ENCODE measurements at places on chromosomes 7 and 10.

DNA sequence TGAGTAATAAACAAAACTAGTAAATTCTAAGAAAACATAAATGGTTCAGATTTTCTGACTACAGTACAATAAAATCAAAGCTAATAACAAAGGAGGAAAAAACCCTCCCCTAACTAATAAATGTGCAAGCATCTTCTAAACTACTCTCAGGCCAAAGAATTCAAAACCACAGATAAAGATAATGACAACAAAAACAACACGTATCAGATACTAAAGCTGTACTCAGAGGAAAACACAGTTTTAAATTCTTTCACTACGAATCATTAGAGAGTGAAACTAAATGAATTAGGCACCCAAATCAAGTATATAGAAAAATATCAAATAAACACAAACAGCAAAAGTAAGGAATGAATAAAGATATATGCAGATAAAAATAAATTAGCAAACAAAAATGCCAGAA is 200.9 kb downstream of the TEX36 start:
- DNase-seq, result no peak

- no peak for DNase-seq
Observed at GRCh38 chr7:69756235-69756634, 158.0 kb downstream of the AUTS2 start.

GRCh38 chr10:64076322-64076940 is 555.2 kb downstream of the REEP3 start:
- no peak for DNase-seq

DNA sequence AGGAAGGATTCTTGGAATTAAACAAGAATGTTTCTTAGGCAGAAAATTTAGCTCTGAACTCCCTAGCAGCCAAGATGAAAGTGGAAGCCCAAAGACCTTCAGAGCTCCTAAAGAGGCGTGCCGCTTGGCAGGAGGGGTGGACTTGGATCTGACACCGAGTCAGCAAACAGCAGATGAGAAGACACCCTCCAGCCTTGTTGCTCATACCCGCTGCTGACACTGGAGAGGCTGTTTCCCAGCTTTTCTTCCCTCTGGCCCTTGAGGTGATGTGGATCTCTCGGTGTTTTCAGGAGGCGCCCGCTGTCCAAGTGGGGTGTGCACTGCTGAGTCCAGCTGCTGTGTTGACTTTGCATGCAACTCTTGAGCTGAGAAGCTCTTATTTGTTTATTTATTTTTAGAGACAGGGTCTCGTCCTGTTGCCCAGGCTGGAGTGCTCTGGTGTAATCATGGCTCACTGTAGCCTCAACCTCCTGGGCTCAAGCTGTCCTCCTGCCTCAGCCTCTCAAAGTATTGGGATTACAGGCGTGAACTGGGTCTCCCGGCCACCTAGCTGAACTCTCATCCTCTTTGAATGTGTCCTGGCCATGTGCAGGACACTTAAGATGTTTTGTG is 21.5 kb downstream of the SLC18A2 start:
- DNase-seq, result no peak

GRCh38 chr10:111988646-111989045 is 194.9 kb downstream of the GPAM start:
- DNase-seq, result no peak

- no peak for DNase-seq
Observed at GRCh38 chr7:131608116-131608500, 51.7 kb upstream of the PODXL start.

DNA sequence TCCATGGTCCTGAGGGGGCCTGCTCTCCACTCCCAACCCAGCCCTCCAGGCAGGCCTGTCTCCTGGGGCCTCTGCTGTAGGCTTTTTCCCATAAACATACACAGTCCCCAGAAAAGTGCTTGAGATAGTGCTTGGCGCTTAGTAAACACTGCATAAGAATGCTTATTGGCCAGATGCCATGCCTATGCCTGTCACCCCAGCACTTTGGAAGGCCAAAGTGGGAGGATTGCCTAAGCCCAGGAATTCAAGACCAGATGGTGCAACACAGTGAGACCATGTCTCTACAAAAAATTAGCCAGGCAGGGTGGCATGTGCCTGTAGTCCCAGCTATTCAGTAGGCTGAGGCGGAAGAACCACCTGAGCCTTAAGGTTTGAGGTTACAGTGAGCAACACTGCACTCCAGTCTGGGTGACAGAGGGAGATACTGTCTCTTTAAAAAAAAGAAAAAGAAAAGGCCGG is 24.6 kb upstream of the ASL start:
- DNase-seq, result no peak

DNA sequence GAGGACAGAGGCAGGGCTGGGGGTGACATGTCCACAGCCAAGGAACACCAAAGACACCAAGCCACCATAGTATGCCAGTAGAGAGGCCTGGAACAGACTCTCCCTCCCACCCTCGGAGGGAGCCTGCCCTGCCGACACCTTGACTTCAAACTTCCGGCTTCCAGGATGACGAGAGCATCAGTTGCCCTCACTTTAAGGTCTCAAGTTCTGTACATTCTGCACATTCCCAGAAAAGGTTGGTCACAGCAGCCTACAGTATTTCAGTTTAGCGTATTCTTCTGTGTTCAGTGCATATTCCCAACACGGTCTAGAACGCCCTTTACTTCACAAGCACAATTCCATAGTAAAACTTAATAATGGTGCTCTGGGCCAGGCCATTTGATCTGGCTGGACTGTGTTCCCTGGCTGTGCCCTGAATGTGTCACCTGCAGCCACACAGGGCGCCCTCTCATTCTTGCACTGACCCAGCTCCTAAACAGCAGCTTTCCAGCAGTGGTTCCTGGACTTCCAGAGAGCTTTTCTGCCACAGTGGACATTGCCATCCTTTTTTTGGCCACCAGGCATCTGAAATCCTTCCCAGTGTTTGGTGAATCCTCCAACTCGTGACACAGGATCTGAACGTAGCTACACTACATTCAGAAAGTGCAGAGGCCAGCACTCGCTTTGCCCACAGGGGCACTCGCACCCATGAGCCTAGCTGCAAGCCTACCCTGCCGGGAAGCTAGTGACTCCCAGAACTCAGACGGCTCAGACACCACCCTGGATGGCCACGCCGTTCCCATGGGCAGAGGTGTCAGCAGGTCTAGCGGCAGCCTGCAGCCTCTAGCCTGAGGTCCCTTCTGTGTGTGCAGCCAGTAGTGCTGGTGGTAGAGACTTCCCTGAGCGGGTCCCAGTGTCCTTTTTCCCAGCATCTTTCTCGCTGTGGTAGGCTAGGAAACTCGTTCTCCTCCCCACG is 36.4 kb upstream of the INSIG1 start:
- no peak for DNase-seq

Measured in stimulated activated CD4-positive, alpha-beta T cell treated with anti-CD3 and anti-CD28 coated beads, Interleukin-2, amount 100 ng/mL, for 24 hours (primary cell).